CD4-positive, alpha-beta T cell treated with Interleukin-4 for 1 hour (primary cell): ENCODE measurements at places on chromosomes 7 and 10.

DNA sequence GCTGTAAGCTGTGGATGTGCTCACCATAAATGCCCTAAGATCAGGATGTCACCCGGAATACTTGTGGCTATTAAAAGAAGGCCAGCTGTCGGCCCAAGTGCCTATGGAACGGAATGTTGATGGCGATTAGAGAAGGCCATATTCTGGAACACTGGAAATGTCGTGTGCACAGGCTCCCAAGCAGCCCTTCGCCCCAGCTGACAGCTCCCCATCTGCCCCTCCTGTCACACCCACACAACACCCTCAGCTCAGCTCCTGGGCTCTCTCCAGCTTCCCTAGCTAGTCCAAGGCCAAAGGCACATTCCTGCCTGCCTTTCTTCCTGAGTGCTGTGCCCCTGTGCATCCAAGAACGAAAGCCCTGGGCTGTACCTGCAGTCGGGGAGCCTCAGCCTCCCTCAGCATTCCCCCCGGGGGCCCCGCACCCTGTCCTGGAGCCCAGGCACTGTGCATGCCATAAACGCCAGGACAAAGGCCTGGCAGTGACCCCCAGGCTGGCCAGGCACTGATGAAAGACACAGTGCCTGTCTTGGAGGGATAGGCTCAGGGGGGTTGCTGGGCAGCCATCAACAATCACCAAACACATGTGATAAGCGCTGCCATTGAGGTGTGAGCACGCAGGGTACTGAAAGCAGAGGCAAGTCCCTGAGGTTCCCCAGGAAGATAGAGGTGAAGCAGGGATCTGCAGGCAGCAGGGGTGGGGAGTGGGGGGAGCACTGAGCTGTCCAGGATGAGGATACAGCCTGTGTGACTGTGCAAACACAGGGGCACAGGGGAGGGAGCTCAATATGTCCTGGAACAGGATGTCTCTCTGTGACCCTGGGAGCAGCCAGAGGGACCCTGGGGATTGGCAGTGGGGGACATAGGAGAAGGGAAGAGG is 3.7 kb upstream of the LDB3 start:
- DNase-seq: no peak

- no peak for DNase-seq
Observed at GRCh38 chr10:87560495-87561129, 55.9 kb downstream of the MINPP1 start.

DNA sequence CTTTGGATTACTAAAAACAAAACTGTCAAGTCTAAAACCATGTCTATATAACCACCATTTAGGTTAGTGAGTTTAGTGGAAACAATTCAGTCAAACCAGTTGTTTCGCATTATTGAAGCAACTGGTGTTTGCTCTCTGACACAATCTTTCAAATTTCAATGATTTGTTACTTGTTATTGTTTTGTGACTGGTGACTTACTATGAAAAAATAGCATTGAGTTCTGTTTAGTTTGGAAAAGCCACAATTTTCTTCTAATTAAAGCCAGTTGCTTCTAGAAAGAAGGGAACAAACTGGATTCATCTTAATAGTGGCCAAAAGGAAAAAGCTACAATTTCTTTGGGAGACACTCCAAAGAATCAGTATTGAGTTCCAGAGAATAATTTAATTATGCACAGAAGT is 30.4 kb downstream of the LAMB4 start:
- DNase-seq: no peak

GRCh38 chr10:76553263-76554032 is 1084.2 kb downstream of the KCNMA1 start:
- no peak for DNase-seq

DNA sequence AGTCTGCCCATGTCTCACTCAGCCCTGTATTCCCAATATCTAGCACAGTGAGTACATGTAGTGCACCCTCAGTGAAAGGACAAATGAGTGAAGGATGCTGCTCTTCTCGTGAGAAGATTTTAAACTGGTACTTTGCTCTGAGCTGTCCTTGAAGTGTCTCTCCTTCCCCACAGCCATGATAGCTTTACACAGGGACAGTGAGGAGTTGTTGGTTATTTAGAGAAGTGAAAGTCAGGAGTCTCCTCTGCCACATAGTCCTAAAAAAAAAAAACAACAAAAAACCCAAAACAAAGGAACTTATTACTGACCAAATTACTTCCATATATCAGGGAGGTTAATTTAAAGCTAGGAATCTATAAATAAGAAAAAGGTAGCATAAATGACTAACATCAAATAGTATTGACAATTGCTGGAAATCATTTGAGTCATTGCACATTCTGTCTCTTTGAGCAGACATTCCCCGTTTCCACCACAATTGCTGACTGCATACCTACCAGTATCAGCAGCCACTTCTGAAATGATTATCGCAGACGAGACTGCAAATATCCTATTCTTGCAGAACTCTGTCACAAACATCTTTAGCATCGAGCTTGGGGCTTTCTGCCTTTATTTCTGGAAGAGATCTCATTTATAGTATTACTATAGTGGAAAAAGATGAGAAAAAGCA is 202.1 kb downstream of the PTEN start:
- DNase-seq: no peak

- DNase-seq: peak; percentile 67
Observed at GRCh38 chr10:49254556-49255318, 44.2 kb upstream of the C10orf71 start.

DNA sequence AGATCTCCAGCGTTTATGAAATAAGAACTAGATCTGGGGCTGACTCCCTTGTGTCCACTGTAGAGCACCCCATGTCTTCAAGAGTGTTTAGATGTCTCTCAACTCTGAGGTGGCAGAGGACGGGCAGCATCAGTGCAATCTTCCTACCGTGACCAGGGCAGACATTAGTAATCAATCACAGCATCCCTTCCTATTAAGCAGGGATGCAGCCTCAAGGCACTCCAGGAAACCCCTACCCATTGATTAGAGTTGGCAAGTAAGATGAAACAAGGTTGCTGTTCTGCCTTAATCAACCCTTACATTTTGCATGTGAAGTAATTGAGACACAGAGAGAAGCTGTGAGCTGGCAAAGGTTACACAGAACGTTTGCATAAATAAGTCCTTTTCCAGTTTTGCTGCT is 283.7 kb upstream of the ZMIZ1 start:
- no peak for DNase-seq
